Effector memory CD4-positive, alpha-beta T cell (primary cell): ENCODE measurements at places on chromosomes 1 and 21.

DNA sequence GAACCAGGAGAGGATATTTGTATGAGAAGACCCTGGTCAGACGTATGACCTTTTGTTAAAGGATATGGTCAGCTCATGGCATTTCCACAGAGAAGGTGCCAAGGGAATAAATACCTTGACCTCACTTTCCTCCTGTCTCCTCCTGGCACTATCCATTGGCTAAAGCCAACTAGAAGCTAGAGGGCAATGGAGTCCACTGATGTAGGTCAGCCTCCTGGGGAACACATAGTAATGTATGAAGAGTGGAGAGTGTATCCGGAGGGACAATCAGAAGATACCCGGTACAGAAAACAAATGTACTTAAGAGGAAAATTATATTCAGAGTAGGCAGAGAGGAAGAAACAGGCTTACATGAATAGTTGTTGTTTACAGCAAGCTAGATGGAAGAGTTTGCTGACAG lies 698 bp upstream of the NTMT2 start:
- no peak for DNase-seq

DNA sequence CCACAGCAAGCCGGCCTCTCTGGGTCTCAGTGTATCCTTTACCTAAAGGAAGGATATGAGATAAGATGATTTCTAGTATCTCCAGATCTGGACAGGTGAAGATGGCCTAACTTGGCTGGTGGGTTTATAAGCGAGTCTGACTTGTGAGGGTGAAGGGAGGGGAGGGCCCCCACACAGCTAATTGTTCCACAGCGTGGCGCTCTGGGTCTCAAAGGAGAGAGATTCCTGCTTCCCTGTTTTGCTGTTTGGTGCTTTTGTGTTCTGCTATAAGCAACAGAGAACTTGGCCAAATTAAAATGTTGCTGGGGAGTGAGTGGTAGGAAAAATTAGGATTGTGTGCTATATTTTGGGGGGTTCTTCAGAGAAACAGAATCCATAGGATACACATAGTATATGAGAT lies 28.9 kb upstream of the NLRP3 start:
- DNase-seq = no peak

- no peak for DNase-seq
These were observed at the start of gene LRRC71 for GRCh38 chr1:156920233-156921052. LRRC71 (plus strand) TSS chr1:156920632; CDS start chr1:156920804, 172 bp downstream.

DNA sequence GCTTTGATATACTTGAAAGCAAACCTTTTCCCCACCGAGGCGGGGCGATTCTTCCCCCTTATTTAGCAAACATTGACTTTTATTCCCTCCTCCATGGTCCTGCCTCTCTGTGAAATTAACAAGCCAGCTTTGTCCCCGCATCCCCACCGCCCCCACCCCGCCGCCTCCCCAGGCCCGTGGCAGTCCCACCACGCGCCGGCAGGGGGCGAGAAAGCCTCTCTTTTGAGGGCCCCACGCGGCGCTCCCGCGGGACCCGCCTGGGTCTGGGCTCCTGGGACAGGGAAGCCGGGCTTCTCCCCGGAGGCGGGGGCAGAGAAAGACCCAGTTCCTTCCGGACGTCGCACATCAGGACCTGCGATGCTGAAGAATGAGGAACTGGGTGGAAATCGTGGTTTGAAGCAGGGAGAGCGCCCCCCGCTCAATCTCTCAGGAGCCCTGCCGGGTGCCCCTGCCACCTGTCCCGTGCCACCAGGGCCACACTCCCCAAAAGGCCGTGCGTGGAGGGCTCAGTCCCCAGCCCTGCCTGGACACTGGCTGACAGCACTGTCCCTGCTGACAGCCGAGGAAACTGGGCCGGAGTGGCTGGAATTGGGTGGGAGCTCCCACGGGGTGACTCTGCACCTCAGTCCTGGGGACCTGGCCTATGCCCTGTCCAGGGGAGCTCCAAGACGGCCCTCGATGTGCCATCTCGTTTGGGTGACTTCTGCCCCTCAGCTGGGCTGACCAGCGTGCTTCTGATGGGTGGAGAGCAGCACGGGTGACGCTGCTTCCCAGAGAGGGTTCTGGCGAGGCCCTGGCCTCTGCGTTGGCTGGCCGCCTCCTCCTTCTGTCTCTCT lies 8.6 kb upstream of the ACTRT2 start:
- DNase-seq = no peak

- DNase-seq = no peak
These were observed 492.5 kb upstream of the ADGRL2 start for GRCh38 chr1:81308191-81308590.

GRCh38 chr1:183100361-183100974 lies 77.2 kb downstream of the LAMC1 start:
- DNase-seq = no peak

DNA sequence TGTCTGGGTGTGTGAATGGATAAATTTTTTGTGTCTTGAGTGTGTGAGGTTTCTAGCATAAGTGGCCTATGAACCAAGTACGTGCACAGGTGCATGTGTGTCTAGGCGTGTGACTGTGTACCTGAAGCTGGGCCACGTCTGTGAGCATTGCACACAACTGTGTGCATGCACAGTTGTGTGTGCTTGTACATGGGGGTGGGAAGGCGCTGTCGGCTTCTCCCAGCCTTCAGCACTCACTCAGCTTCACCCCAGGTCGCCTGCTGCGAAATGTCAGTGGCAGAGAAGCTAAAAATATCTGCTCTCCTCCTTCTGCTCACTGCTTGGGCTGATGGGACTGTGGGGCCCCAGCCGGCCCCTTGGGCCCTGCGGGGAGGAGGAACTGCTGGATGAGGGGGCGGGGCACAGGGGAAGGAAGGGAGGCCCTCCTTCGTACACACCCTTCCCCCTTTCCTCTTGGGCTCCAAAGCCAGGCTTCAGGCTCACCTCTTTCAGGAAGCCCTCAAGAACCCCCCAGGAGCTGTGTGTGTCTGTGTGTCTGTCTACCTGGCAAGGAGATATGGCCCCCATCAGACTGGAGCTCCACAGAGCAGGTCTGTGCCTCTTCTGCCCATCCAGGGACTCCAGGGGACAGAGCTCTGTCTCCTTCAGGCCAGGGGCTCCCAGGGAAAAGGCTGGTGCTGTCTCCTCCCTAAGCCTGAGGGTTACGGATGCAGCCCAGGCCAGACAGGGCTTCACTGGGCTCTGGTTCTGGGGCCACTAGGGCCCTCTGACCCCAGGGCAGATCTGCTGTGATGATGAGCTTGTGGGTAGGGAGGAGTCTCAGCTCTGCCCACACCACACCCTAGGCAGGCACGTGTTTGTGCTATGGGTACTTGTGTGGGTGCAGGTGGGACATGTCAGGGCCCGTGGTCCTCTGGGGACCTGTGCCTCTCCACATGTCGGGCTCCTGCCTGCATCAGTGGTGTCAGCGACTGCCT lies 35.6 kb upstream of the WASF2 start:
- no peak for DNase-seq
